ENCODE measurements at places on chromosomes 1 and 21.

DNA sequence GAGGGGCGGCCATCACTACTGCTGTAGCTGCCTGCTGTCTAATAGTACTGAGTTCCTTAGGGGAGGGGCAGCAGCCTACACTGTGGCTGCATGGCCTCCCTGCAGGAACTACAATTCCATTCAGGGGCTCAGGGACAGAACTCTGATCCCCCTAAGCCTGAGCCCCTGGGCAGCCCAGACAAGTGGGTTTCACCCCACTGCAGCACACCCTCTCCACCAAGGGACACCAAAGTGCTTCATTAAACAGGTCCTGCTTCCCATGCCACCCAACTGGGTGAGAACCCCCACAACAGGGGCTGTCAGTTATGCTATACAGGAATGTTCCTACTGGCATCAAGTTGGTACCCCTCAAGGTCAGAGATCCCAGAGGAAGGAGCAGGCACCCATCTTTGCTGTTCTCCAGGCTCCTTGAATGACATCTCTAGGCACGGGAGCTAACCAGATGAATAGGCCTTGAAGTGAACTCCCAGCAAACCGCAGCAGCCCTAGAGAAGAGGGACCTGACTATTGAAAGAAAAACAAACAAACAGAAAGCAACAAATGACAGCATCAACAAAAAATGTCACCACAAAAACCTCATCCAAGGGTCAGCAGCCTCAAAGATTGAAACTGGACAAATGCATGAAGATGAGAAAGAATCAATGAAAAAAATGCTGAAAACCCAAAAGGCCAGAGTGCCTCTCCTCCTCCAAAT, 437.4 kb downstream of the NUF2 start:
- no peak for DNase-seq

DNA sequence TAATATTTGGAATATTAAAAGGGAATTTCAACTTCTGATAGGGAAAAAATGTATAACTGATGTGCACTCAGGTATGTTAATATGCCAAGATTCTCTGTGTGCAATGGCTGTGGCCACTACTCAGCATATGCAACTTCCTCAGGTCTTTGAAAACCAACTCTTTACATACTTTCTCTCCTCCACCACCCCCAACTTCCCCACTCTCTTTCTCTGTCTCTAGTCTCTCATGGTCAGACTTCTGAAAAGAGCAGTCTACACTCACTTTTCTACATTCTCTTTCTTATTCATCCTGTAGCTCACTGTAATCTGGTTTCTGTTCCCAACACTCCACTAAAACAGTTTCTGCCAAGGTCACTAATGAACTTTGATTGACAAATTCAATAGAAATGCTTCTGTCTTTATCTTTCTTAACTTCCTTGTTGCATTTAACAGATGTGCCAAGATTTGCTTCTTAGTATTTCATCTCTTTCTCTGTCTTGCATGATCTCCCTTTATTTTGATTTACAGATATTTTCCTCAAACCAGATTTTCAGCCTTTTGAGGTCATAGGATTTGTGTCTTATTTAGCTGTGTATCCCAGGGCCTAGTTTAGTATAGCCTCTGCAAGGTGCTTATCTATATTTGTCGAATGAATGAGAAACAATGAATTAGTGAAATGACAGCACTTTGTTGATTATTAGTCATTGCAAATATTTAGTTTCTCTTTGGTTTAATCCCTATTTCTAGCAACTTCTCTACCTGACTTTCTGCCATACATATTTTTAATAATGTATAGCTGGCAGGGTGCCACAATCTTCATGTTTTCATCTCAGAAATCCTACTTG, 168.9 kb downstream of the LMO4 start:
- no peak for DNase-seq

DNA sequence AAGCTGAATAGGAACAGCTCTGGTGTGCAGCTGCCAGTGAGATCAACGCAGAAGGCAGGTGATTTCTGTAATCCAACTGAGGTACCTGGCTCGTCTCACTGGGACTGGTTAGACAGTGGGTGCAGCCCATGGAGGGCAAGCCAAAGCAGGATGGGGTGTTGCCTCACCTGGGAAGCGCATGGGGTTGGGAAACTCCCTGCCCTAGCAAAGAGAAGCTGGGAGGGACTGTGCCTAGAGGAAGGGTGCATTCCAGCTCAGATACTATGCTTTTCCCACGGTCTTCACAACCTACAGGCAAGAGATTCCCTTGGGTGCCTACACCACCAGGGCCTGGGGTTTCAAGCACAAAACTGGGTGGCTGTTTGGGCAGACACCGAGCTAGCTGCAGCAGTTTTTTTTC, 183.2 kb downstream of the DNM3 start:
- no peak for DNase-seq

DNA sequence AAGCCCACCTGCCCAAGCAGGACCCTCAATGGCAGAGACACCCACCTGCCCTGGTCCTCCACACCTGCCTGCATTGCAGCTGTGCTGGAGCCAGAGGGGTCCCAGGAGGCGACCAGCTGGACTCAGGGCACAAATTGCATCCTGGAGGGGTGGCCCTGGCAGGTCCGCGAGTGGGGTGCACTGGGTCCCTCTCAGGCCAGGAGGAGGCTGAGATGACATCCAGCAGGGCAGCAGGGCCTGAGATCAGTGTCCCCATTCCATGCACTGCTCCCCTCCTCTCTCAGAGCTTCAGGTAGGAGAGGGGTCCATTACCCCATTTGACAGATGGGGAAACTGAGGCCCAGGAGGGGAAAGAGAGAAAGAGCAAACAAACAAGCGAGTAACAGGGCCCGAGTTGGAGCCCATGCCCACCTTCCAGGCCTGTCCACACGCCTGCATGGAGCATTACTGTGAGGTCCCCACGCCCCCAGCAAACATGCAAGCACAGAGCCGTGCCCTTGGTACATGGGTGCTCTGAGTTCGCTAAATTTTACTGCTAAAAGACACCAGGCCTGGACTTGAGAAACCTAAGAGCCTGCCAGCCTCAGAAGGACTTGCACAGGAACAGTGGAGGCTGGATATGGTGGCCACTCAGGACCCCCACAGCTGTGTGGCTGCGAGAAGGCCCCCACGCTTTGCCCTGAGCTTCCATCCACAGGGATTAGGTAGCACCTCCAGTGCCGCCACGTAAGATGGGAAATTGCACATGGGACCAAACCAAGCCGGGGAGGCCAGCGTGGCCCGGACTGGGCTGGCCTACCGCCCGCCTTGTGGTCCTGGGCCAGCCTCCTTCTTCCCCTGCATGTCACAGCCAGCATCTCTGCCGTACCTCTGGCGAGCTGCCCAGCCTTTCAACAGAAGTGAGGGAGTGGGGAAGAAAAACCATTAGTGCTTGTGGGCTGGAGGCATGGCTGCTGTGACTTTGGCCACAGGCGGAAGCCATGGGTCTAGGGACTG, 7.4 kb downstream of the WNT3A start:
- DNase-seq: peak; percentile 8

DNA sequence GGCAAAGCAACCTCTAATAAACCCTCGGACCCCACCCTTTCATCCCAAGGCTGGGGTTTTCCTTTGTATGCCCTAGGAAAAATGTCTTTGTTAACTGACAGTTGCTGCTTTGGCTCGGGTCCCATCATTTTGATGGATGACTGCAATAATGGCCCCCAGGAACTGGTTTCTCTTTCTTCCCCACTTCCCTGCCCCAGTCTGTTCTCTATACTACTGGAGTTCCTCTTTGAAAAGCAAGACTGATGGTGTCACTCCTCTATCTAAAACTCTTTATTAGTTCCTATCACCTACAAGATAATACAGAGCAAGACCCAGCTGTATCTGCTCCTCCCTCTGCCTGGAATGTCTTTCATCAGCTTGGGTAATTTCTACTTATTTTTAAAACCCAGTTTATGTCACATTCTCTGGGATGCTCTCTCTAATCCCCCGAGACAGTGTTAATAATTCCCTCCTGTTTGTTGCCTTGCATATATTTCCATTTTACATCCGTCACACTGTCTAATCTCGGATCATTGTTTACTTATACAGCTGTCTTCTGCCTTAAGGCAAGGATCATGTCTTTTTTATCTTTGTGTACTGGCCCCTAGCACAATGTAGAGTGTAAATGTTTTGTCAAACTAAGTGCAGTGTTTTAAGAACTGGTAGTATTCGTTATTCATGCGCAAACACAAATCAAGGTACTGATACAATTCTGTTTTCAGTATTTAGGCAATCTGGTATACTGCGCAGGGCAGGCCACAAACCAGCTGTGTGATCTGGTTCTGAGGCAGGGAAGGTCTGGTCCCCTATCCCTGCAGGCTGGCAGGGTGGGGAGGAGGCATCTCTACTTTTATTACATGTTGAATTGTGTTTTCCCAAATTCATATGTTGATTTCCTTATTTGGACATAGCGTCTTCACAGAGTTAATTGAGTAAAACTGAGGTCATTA, 16.1 kb downstream of the SLAMF1 start:
- DNase-seq: no peak

GRCh38 chr1:98515744-98516143, 145.8 kb upstream of the SNX7 start:
- no peak for DNase-seq

- no peak for DNase-seq
Measured at GRCh38 chr1:11328444-11328843, 55.4 kb downstream of the UBIAD1 start.

- no peak for DNase-seq
Measured at GRCh38 chr1:187985897-187986654, 1157.3 kb downstream of the PLA2G4A start.

DNA sequence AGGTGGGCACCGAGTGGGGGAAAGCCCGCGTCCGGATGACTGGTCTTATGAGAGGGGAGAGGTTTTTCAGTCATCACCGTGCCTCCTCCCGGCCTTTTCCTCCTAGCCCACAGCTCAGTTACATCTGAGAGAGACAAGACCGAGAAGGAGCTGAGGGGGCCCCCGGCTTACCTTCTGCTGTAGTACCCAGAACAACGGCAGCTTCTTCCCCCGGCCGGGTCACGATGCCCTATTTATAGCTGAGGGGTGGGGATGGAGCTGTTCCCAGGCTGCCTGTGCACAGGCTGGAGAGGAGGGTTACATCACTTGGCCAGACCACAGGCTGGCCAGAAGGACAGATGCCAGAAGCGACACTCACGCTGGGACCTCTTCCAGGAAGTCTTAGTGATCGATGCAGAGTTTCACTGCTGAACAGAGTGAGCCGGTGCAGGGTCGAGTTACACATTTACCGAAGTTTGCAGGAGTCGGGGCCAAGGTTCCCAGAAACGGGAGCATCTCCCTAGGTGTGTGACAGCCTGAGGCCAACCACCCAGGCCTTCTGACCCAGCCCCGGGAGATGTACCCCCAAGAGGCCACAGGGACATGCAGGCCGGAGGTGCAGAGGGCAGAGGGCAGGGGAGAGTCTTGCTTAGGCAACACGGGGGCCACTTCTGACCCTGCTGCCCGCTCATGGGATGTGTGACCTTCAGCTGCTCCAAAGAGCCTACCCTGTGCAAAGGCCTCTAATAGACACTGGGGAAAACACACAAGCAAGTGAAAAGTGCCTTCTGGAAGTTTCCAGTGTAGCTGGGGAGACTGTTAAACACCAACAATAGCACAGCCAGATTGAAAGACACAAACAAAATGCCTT, at the start of gene AGT:
Gene AGT, minus strand, starts transcription at position 208 of the 850 bp plus-strand sequence. CDS start 3,299 bp downstream, outside the sequence.
- DNase-seq: no peak

DNA sequence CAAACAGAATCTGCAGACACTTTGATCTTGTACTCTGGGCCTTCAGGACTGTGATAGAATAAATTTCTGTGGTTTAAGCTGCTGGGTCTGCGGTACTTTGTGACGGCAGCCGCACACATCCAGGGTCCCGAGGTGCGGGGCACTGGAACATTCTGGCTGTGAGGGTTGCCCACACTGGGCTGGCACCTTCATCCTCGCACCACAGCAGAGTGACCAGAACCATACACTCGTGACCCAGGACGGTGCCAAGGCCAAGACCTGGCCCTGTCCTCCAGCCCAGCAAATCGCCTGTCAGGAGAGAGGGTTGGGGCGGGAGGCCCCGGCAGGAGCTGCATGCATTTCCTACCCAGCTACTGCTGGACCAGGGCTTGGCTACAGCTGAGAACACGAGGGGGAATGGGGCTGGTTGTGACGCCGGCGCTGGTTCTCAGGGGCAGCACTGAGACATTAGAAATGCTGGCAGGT, 2.6 kb upstream of the FTCD start:
- DNase-seq: no peak

DNA sequence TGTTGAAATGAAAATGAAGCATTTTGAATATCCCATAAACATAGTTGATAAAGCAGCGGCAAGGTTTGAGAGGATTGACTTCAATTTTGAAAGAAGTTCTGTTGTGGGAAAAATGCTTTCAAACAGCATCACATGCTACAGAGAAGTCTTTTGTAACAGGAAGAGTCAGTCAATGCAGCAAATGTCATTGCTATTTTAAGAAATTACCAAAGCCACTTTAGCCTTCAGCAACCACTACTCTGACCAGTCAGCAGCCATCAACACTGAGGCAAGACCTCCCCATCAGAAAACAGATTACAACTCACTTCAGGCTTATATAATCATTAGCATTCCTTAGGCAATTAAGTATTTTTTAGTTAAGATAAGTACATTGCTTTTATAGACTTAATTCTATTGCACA, 33.8 kb upstream of the FCRL3 start:
- no peak for DNase-seq

GRCh38 chr1:226547754-226548191, 791 bp upstream of the STUM start:
- peak; percentile 64 for DNase-seq
